Stimulated activated naive B cell treated with anti-CD40 and anti-IgM and Interleukin-4, amounts not matched to agents 10 μg/mL and 1 μg/mL and 100 μg/mL, for 72 hours (primary cell): ENCODE measurements at places on chromosomes 16 and 17.
A peak's percentile ranks its signal among the peaks of the same experiment; 100 is the strongest.

DNA sequence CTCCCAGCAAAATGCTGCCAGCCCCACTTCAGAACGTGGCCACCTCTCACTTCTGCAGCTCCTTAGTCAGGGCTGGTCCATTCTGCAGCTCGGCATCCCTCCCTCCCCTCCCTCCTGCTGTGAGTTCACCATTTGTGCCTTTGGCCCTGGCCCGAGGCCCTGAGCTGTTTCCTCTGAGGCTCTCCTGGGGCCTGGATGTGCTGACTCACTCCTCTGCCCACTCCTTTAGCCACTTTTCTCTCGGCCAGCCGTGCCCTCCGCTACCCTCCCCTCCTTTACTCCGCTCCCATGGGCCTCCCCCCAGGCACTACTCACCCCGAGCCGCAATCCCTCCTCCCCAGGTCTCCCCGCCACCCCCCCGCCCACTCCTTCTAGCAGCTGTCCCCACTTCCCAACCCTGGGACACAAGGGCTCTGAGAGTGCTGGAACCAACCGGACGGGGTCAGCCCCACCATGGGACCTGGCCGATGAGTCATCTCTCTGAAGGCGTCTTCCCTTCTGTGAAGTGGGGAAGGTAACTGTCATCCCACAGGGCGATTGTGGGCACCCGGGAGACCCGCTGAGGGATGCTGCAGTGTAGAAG is 11.5 kb downstream of the KCNG4 start:
- no peak overlapping the region for H3K27ac ChIP-seq
- H3K27me3 ChIP-seq, result peaks cover 35% of the 10 kb centered on the region
- no peak overlapping the region for H3K4me3 ChIP-seq
- H3K36me3 ChIP-seq, result no peaks in the 10 kb centered on the region

- peaks cover 48% of the 10 kb centered on the region for H3K36me3 ChIP-seq
- H3K4me3 ChIP-seq, result peak overlapping the region; percentile 62
- DNase-seq, result no peak
- H3K27me3 ChIP-seq, result peaks cover 75% of the 10 kb centered on the region
- no peak overlapping the region for H3K27ac ChIP-seq
Measured at GRCh38 chr17:1710807-1711553, 803 bp upstream of the TLCD2 start.

DNA sequence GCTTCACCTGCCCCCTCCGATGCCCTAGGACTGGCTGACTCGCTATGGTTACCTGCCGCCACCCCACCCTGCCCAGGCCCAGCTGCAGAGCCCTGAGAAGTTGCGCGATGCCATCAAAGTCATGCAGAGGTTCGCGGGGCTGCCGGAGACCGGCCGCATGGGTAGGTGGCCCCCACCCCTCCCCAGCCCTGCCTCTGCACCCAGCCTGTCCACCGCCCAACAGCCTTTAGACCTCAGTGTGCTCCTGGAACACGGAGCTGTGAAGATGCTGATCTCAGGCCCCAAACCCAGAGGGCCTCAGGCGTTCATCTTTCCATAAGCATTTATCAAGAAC is 993 bp downstream of the MMP25 start:
- H3K27ac ChIP-seq, result no peak overlapping the region
- no peaks in the 10 kb centered on the region for H3K36me3 ChIP-seq
- no peak overlapping the region for H3K4me3 ChIP-seq
- no peak for DNase-seq

GRCh38 chr16:88442383-88442726 is 10.7 kb upstream of the ZFPM1 start:
- no peak overlapping the region for H3K27ac ChIP-seq
- H3K27me3 ChIP-seq, result no peaks in the 10 kb centered on the region
- H3K4me1 ChIP-seq, result peaks cover 12% of the 10 kb centered on the region
- no peaks in the 10 kb centered on the region for H3K36me3 ChIP-seq
- no peak for DNase-seq

- H3K27me3 ChIP-seq, result no peaks in the 10 kb centered on the region
- H3K4me3 ChIP-seq, result no peak overlapping the region
- peaks cover 52% of the 10 kb centered on the region for H3K36me3 ChIP-seq
Measured at GRCh38 chr16:12494661-12495060, 309.0 kb downstream of the CPPED1 start.

GRCh38 chr17:49454050-49454449 is 39.4 kb upstream of the PHB1 start:
- no peak for DNase-seq
- H3K4me3 ChIP-seq, result no peak overlapping the region
- H3K36me3 ChIP-seq, result no peaks in the 10 kb centered on the region
- peaks cover 39% of the 10 kb centered on the region for H3K27me3 ChIP-seq

DNA sequence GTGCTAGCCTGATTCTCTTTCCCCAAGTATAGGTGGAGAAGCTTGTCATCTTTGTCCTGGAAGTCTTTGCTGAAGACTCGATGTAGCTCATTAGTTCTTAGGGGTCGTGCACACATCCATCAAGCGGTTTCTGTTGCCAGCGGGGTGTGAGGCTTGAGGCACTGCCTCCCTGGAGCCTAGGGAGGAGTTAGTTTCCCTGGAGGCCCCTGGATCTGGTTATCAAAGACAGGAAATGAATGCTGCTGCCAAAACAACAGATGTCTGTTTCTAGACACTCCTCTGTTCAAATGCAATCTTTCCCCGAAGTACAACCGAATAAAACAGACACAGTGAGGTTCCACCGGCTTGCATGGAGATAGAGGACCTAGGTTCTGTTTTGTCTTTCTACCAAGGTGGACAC is 17.5 kb downstream of the HS3ST4 start:
- no peak for DNase-seq
- no peaks in the 10 kb centered on the region for H3K4me1 ChIP-seq
- no peak overlapping the region for H3K27ac ChIP-seq
- H3K36me3 ChIP-seq, result no peaks in the 10 kb centered on the region
